ENCODE measurements at places on chromosomes 3 and 15.

DNA sequence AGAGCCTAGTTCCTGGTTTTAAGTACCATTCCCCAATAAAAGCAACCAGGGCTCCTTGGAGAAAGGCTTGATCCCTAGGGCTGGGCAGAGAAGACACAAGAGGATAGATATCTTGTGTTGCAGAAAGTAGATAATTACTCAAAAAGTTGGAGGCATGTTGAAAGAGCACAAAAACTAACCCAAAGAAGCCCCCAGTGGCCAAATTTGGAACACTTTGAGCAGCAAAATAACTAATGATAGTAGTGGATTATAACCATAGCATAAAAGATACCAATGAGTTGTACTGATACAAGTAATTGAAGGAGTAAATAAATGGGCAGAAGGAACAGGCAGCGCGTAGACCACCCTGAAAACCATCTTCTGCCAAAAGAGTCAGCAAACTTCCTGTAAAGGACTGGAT, 12.0 kb downstream of the EXOSC7 start:
- no peak for DNase-seq

DNA sequence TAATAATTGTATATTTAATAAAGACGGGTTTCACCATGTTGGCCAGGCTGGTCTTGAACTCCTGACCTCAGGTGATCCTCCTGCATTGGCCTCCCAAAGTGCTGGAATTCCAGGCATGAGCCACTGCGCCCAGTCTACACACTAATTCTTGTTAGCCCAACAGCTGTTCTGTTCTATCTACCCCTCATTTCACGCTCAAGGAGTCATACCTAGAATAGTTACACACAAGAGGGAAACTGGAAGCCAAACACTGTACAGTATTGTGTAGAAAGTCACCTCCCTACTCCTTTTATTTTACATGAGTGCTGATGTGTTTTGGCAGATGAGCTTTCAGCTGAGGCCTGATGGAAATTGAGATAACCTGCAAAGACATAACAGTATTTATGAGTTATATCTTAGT, 13.4 kb upstream of the CTDSPL2 start:
- DNase-seq = no peak

DNA sequence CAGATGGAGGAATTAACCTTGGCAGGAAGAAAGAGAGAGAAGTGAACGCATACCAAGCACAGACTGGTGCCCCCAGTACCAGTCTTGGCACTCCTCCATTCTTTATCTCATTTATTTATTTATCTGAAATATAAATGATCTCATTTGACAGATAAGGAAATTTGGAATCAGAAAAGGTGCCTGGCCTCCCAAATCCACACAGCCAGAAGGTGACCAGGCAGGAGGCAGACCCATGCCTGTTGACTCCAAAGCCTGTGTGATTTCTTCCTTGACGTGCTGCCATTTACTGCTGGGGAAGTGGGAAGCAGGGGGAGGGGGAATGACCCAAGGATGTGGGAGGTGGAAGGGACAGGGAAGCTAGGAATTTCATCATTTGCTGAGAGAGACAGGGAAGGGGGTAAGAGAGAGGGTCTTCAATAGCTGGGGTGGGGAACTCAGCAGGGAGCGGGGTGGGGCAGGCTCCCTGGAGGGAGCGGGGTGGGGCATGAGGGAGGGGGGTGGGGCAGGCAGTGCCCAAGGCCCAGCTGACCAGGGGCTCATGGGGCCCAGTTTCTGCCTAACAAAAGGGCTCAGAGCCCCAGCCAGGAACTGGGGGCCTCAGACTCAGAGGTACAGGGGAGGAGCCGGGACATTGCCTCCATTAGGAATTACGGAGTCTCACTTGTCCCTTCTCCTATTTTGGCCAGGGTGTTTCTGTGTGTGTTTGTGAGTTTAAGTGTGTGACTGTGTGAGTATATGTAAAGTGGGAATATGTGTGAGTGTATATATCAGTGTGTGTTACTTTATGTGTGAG, 63.0 kb downstream of the MINAR1 start:
- DNase-seq = no peak

- DNase-seq = no peak
Observed at GRCh38 chr15:90307661-90308060, 42.2 kb downstream of the NGRN start.

- DNase-seq = no peak
Observed at GRCh38 chr15:88745065-88745464, 58.2 kb upstream of the ACAN start.

DNA sequence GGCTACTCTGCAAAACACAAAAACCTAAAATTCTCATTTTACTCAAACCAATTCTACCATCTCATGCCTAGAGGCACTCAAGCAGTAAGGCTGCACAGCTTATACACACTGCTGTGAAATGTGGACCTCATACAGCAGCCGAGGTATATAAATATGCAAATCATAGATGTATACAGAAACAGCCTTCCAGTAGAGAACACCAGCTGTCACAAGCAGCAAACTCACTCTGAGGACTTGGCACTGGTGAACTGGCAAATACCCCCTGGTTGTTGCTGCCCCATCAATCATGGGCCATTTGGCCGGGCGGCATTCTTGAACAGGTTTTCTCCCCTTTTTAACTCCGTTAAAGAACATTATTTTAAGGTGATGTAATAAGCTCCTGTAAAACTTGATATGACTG, 378.0 kb downstream of the LSAMP start:
- no peak for DNase-seq

- no peak for DNase-seq
Observed at GRCh38 chr3:81354119-81354518, 407.3 kb downstream of the GBE1 start.

- no peak for DNase-seq
Observed at GRCh38 chr3:107425033-107425432, 47.8 kb downstream of the CCDC54 start.

Data from activated T-helper 9 cell treated with anti-CD3 and anti-CD28 coated beads, Interleukin-2, amount 50 U/mL, for 16 hours (primary cell).